Foreskin melanocyte (primary cell): ENCODE measurements at places on chromosomes 2 and 18.

- no peak for DNase-seq
Measured at GRCh38 chr2:19009510-19009909, 348.9 kb downstream of the OSR1 start.

DNA sequence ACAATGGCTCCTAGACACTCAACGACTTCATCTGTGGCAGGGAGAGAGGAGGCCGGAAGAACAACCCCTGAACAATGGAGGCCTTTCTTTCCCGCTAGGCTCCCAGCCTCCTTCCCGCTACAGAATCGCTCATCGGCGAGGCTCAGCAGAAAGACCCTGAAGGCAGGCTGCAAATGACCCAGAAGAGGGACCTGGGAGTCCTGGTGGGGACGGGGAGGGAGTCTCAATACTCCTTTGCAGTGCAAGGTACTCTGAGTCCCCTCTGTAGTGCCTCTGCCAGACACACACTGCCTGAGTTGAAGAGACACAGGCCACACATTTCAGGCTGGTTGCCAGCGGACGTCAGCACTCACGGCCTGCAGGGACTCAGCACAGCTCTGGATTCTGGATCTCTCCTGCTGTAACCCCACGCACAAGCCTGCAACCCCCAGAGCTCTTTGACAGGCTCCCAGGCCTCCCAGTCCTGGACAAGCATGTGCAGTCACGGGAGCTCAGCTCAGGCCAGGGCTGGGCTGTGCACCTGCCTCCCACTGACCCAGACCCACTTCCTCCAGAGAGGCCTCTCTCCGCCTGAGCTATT, 6.1 kb downstream of the GPR17 start:
- DNase-seq = peak; percentile 83

DNA sequence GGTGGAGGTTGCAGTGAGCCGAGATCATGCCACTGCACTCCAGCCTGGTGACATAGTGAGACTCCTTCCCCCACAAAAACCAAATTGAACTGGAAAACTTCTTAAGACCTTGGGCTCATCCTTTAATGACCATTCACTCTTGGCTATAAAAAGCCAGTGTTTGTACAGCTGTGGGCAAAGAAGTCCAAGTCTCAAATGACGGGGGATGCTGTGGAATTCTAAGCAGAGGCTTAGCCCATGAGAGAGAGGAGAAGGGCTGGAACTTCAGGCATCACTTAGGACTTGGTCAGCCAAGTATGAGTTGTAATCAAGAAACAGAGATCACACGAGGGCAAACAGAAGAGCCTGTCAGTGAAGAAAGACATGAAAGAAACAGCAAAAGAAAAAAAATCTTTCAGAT, 79.3 kb upstream of the POU3F3 start:
- no peak for DNase-seq

DNA sequence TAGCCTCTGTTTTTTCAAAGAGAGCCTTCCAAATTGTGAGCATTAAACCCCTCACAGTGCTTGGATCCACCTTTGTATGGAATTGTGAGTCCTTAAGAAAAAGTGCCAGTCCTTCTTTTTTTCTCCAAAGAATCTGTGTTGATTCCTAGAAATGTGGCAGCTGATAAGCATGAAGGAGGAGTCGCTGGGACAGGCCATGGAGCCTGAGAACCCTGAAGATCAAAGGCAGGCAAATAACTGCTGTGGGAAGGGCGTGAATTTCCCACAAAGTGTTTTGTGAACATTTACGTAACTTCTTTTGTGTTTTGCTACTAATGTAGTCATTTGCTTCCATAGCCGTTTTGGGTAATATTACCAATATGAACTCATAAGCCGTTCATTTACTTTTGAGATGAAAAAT, 27.7 kb upstream of the CHMP1B start:
- no peak for DNase-seq

DNA sequence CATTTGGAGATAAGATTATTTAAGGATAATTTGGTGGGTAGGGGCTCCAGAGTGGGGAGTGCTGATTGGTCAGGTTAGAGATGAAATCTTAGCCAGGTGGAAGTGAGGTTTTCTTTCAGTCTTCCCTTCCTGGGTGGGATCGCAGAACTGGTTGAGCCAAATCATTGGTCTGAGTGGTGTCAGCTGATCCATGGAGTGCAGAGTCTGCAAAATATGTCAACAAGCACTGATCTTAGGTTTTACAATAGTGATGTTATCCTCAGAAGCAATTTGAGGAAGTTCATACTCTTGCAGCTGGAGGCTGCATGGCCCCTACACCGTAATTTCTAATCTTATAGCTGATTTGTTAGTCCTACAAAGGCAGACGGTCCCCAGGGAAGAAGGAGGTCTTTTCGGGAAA, 1483.4 kb upstream of the ZEB2 start:
- no peak for DNase-seq
